Transverse colon (tissue), 4 donors: ENCODE measurements at places on chromosomes 2 and 18. TPM values are rescaled to one million over a fixed set of nuclear protein-coding genes. Genes with fewer than 3 reads are reported as not detected.

The UGT1A8 gene
- 4.8 TPM for total RNA-seq

The FSHR gene
- total RNA-seq = not detected

The CCDC121 gene
- 0.80 TPM for total RNA-seq

The VIL1 gene
- 541 TPM for total RNA-seq

The CYP26B1 gene
- 1.5 TPM for total RNA-seq

The SMAD2 gene
- 46.2 TPM for total RNA-seq

The SIX3 gene
- not detected for total RNA-seq

The ANKRD62 gene
- 0.20 TPM for total RNA-seq

The AMER3 gene
- total RNA-seq = 0.32 TPM

DNA sequence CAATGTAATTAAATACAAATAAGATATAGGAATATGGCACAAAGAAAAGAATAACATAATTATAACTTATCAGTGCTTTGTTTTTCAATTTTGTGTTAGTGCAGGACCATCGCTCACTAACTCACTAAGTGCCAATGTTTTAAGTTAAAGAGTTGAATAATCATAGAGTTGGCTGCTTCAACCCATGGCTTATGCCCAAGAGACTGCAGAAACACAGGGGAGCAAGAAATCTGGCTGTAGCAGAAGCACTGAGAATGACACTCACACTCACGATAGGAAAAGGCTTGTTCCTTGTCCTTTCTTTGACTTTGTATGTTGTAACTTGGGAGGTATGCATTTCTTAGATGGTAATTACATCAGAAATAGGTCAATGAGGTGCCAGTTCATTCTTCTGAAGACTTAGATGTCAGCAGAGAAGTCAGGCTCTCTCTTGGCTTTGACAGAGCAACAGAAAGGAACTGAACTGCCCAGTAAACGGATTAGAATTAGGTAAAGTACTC lies 852.2 kb downstream of the LRRTM4 start:
- no peak for DNase-seq

DNA sequence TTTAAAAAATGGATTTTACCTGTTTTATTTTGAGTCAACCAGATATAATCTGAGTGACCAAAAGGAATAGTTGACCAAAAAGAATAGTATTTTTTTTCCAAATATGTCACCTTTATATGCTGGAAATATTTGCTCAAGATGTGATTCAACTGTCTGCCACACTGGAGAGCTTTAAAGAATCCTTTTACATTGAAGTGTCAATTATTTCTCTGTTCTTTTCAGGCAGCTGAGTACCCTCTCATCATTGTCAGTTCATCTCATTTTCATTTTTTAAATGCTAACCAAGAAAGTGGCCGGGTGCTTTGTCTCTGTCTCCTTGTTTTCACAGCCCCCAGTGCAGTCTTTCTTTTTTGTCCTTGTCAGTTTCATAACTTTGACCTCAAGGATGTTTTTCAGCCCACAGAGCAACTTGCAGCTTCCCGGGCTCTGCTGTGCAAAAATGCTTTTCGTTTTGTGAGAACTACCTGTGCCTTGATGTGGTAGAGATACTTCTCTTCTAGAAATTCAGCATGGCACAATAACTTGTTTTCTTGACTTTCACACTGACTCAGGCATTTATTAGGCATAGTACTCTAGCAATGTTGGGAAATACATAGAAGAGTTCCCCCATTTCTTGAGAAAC lies 23.4 kb upstream of the CERS6 start:
- no peak for DNase-seq

- no peak for DNase-seq
These were observed 87.0 kb upstream of the RTN4 start for GRCh38 chr2:55137024-55137958.

DNA sequence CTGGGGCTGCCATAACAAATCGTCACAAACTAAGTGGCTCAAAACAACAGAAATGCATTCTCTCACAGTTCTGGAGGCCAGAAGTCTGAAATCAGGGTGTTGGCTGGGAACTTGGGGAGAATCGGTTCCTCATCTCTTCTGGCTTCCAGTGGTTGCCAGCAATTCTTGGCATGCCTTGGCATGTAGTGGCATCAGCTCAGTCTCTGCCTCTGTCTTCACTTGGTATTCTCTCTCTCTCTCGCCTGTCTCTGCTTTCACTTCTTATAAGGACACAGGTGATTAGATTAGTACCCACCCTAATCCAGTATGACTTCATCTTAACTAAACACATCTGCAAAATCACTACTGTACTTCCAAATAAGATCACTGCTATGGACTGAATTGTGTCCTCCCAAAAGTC lies 695.4 kb upstream of the ID2 start:
- DNase-seq = no peak

- DNase-seq = peak; percentile 96
These were observed at the start of gene ATP8B1 for GRCh38 chr18:57803103-57803969. ATP8B1 (minus strand) TSS chr18:57803315; CDS start chr18:57731807, 71,508 bp downstream.

DNA sequence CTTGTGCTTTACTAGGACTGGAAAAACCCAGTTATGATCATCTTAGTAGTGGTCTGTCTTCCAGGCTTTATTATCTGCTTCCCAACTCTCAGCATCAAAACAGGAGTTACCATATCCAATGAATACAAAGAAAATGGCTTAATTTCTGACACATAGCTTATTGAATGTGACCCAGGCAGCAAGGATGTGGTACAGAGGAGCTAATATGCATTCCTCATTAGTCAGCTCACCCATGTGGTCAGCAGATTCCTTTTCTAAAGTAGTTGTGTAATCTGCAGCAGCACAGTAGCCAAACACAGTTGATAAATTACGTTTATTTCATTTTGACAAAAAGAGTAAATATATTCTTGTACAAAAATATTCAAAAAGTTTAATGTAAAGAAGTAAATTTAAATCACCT lies 43.6 kb downstream of the TSPYL6 start:
- no peak for DNase-seq

- DNase-seq = no peak
These were observed 216.4 kb downstream of the STK39 start for GRCh38 chr2:168030862-168031624.

GRCh38 chr2:186968277-186968676 lies 119.3 kb upstream of the ZSWIM2 start:
- DNase-seq = no peak

DNA sequence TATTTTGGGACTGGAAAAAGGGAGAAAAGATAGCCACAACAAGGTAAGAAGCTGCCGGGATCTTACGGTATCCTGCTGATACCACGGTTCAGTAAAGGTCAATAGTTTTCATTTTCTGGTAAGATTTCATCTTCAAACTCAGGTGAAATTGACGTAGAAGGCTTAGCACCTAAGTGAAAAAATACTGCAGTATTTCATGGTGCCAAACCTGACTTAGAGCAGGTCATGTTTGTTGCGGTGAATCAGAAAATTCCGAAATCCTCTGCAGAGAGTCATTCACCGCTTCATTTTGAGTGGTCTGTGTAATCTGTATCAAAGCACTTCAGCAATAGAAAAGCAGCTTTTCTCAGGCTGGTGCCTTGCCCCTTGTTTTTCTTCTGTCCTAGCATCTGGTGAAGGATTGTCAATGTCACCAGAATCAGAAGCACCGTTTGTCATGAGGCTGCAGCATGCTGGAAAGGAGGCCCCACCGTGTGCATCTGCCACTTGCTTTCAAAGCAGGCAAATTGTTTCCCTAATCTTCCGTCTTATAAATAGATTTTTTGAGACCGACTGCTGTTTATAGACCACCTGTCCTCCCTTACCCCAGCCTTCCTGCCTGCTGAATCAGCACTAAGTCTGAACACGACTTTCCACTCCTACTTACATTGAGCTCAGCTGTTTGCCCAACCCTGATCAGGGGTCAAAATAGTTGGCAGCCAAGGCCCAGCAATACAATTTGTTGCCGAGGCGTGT lies 156.3 kb downstream of the EML6 start:
- peak; percentile 68 for DNase-seq
